ENCODE measurements at places on chromosomes 2 and 18. TPM values are rescaled to one million over a fixed set of nuclear protein-coding genes. Genes with fewer than 3 reads are reported as not detected.

The SEMA4F gene
- 0.29 TPM for polyA plus RNA-seq

The UGT1A3 gene
- not detected for polyA plus RNA-seq

The FSIP2 gene
- polyA plus RNA-seq: not detected

The TPO gene
- polyA plus RNA-seq: not detected

The OSBPL6 gene
- not detected for polyA plus RNA-seq

The KIAA1328 gene
- 3.8 TPM for polyA plus RNA-seq

The EPAS1 gene
- 0.11 TPM for polyA plus RNA-seq

The SLC9A2 gene
- polyA plus RNA-seq: not detected

The GCFC2 gene
- polyA plus RNA-seq: 3.1 TPM

The SPP2 gene
- not detected for polyA plus RNA-seq

The KLHL30 gene
- 0.14 TPM for polyA plus RNA-seq

The SOX11 gene
- not detected for polyA plus RNA-seq

The KIF5C gene
- polyA plus RNA-seq: not detected

The ASB18 gene
- polyA plus RNA-seq: not detected

The TLX2 gene
- not detected for polyA plus RNA-seq
